ENCODE measurements at places on chromosomes 4 and X.

DNA sequence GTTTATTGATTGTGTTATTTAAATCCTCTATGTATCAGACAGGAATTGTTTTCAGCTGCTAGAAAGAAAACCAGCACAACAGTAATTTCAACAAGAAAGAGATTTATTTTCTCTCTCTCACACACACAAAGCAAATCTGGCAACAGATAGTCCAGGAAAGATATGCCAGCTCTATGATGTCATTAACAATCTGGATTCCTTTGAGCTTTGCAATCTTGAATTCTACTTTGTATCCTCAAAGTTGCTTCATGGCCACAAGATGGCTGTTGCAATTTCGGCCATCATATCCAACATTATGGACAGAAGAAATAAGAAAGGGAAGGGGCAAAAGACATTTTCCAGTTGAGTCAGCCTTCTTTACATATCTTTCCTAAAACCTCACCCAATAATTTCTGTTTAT, 19.8 kb upstream of the FMR1 start:
- no peak for DNase-seq

- no peak for DNase-seq
Measured at GRCh38 chr4:16029262-16029661, 54.6 kb downstream of the PROM1 start.

GRCh38 chr4:172787111-172787510, 381.5 kb upstream of the GALNT7 start:
- DNase-seq: no peak

- no peak for DNase-seq
Measured at GRCh38 chr4:8642651-8643321, 50.2 kb downstream of the CPZ start.

DNA sequence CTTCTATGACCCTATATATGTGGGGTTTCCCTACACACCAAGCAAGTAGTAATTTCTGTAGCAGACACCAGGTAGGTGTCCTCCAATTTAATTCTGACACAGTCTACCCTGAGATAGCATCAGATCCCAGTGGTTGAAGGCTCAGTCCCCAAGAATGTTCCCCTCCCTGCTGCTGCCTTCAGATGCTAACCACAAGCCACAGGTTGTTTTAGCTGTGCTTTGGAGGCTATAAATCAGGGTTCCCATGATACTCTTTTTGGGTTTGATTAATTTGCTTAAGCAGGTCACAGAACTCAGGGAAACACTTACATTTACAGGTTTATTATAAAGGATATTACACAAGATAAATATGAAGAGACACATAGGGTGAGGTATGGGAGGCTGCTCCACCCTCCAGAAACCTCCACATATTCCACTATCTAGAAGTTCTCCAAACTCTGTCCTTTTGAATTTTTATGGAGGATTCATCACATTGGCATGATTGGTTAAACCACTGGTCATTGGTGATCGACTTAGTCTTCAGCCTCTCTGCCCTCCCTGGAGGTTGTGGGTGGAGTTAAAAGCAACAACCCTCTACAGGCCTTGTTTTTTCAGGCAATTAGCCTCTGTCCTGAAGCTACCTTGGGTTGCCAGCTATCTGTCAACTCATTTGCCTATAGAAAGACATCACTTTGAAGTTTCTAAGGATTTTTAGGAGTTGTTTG, 50.8 kb downstream of the GRIA2 start:
- DNase-seq: no peak

- no peak for DNase-seq
Measured at GRCh38 chr4:1200425-1201035, 28.1 kb upstream of the SPON2 start.

DNA sequence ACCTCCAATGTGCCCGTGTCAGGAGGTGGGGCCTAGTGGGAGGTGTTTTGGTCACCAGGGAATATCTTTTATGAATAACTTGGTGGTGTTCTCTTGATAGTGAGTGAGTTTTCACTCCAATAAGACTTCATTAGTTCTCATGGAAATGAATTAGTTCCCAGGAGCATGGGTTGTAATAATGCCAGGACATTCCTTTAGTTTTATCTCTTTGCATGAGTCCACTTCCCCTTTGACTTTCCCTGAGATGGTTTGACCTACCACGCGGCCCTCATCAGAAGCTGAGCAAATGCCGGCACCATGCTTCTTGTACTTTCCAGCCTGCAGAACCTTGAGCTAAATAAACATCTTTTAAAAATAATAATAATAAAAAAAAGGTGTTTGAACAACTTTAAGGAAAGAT, 112.9 kb upstream of the ACSL4 start:
- DNase-seq: no peak
